ENCODE measurements at places on chromosomes 7 and 10.
A peak's percentile ranks its signal among the peaks of the same experiment; 100 is the strongest.

DNA sequence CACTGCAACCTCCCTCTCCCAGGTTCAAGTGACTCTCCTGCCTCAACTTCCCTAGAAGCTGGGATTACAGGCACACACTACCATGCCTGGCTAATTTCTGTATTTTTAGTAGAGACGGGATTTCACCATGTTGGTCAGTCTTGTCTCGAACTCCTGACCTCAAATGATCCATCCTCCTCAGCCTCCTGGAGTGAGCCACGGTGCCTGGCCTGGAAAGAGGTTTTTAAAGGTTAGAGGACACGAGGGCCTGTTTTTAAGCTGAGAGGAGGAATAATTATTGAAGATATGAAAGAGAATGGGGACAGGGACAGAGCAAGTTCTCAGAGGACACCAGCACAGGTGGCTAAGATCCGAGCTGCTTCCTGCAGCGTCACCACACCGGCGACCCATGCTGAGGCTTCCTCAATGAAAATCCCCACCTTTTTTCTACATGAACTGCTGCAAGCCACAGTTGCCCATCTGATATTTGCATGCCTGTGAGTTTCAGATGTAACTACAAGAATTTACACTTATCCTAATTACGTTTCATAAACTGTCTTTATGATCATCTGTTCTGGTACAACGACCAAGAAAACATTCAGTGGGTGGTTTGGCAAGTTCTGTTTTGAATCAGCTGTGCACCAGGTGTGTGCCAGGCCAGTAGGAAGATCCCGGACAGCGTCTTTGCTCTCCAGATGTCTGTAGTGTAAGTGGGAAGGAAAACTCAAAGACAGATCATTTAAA, 76.0 kb downstream of the HIP1 start:
- DNase-seq = no peak

- DNase-seq = no peak
Observed at GRCh38 chr7:4265676-4266075, 416.4 kb upstream of the FOXK1 start.

DNA sequence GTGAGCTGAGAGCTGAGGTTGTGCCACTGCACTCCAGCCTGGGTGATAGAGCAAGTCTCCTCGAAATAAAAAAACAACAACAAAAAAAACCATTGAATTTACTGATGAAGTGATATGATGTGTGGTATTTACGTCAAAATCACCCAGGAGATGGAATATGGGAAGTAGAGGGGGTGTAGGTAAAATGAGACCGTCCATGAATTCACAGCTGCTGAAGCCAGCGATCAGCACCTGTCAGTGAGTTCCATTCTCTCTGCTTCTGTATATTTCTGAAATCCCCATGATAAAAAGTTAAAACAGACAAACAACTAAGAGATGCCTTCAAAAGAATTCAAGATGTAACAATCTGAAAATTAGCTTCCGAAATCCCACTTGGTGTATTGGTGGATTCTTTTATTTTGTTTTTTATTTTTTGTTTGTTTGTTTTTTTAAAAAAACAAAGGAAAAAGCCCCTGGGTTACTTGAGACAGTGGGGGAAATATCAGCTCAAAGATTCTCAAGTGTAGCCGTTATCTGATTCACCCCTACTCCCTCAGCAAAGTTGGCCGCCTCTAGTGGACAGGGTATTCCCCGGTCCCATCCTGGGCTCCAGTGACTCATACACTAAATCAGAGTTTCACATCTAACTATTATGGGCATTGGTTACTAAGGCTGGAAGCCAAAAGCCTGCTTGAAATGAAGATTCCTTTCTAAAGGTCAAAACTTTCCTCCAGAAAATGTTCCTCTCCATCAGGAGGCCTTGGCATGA, 76.4 kb downstream of the MAP3K8 start:
- DNase-seq = peak; percentile 22

DNA sequence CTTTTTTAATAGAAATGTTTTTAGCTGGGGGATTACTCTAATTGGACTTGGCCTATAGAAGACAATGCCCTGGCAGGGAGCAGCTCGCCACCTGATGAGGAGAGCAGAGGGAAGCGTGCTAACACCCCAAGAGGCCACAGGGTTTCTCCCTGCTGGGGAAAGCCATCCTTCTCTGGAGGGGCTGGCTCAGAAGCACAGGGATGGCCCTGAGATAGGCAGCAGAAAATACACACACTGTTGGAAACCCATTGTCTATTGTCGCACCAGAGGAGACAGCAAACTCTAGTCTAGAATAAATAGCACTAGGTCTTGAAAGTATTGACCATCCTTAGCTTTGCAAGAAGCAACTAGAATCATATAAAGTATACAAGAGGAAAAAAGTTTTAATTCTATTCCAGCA, 5.4 kb downstream of the COBL start:
- no peak for DNase-seq

- no peak for DNase-seq
Observed at GRCh38 chr7:151624246-151624928, 104.7 kb upstream of the RHEB start.

DNA sequence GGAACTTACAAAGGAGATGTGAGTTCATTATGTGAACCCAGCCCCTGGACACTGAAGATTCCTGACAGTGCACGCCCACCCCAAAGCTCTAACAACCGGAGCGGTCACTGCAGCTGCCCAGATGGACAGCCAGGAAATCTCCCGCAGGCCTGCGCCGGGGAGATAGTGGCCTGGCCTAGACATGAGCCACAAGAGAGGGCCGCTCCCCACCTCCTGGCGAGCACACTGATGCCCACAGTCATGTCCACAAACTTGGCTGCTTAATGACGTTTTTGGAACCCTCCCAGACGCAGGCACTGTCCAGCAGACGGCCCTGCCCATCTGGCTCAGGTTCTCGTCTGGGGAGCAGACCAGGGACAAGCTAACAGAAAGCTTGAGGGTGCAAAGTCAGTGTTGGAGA, 34.2 kb downstream of the TCERG1L start:
- no peak for DNase-seq

DNA sequence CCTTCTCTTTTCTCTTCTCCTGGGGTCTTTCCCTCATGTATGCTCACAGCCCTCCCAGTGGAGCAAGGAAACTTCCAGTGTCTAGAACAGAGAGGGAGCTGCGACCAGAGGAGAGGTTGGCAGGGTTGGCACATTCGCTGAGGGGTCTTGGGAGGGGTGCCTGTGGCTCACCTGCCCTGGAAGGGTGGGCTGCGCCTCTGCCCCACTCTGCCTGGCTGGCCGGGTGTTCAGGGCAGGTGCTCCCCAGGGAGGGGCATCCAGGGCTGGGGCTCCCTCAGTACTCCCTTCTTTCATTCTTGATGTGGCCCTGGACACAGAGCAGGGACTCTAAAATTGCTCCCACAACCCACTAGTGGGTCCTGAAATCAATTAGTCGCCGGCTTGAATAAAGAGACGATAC, 16.9 kb downstream of the SHH start:
- no peak for DNase-seq

DNA sequence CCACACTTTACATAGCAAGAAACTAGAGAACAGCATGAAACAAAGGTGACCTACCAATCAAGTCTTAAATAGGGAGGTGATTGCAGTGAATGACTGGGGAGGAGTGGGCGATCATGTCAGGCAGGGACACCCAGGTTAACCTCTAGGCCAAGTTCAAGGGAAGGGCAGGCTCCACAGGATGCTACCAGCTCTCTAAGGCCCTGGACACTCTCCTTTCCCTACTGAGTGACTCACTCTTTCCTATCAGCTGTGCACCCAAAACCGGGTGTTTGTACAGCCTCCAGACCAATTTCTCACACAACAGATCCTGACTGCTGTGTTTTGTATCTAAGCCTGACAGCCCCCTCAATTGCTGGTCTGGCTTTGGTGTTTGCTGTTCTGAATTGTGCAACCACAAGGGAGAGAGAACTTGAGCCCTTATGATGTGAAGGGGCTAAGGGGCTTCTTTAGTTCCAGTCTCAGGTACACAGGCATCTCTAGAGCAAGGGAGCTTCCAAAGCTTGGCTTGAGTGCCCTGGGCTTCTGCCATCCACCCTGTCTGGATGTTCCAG, 107.8 kb downstream of the TBXAS1 start:
- no peak for DNase-seq

DNA sequence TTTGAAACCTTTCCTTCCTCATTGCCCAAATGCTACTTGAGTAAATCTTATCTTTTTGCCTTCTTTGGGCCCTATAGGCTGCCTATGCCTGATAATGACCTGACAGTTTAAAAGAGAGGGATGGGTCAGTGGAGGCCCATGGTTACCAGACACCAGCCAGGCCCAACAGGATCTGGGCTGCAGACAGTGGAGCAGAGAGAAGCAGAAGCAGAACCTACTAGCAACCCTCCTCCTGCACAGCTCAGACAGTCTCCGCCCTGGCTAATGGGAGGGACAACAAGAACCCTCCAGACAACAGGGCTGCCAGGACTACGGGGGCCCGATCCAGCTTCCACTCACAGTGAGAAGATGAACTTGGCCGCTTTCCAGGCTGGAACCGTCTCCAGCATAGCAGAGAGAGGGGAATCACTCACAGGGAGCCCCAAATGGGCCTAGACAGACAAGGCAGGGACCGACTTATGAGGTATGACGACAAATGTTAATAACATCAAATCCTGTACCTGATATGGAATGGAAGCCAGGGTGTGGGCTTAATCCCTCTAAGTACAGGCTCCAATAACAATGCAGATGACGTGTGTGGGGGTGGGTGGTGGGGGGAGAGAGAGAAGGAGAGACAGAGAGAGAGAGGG, 31.7 kb upstream of the DGKI start:
- DNase-seq = no peak

- DNase-seq = no peak
Observed at GRCh38 chr10:69881202-69881601, 79.5 kb downstream of the COL13A1 start.

- no peak for DNase-seq
Observed at GRCh38 chr7:43868681-43869005, 674 bp downstream of the MRPS24 start.

DNA sequence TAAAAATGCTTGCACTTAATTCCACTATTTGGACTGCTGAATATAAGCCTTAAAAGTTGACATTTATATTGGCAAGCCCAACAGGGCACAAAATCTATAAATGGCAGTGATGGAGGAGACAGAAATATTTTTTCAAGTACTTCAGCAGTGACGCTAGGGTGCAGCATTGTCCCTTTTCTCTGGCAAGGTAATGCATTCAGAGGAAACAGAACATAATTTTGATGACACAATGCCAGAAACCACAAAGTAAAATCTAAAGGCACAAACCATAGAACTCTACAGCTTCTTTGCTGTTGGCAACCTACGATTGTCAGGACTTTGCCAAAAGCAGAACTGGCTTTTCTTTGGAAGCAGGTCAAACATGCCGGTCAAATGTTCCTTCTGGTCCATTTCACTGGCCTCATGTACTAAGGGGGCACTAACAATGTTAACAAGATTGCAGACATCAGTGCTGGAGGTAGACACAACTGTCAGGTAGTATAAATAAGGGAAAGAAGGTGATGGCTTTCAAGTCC, 30.9 kb upstream of the FAM133B start:
- DNase-seq = peak; percentile 80

DNA sequence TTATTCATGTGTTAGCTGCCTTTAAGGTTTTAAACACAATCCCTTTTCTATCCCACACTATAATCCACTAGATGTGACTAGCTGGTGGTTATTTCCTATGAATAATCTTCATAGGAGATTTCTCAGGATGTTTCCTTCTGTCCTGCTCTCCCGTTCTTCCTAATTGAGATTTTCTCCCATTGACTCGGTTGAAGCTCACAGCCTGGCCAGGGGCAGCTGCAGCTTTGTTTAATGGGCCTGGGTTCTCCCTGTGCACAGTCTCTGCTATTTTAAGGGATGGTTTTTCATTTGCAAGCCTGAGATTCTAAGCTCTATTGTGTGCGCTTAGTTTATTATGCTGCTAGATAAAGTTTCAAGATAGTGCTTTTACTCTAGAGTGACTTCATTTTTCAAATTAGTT, 283.4 kb upstream of the AOAH start:
- no peak for DNase-seq

- DNase-seq = no peak
Observed at GRCh38 chr7:7266257-7266881, 84.0 kb downstream of the C1GALT1 start.

DNA sequence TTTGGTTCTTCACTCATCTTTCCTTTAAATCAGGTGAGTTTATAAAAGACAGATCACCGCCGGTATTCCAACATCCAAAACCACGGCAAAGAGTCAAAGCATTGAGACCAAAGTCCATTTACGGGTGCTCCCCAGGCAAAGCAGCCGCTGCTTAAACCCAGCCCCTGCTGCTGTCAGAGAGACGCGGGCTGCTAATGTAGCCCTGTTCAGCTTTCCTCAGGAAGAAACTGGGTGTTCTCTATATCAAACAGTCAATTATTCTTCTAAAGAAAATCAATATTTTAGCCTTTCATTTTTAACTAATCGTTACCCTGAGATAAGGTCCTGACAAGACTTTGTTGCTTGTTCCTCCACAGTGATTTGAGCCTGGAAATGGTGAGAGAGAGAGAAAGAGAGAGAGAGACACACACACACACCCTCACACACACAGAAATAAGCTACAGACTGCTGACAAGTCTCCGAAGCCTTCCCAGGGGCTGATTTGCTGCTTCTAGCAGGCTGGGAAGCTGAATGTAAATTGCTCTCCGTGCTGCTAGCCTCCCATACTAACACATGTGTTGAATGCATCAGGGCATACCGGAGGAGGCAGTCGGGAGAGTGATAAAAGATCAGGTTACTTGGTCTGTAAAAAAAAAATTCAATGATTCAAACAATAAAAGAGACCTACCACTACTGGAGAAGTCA, 183.0 kb upstream of the ANK3 start:
- peak; percentile 25 for DNase-seq

GRCh38 chr10:3740157-3740871, 44.7 kb downstream of the KLF6 start:
- no peak for DNase-seq

DNA sequence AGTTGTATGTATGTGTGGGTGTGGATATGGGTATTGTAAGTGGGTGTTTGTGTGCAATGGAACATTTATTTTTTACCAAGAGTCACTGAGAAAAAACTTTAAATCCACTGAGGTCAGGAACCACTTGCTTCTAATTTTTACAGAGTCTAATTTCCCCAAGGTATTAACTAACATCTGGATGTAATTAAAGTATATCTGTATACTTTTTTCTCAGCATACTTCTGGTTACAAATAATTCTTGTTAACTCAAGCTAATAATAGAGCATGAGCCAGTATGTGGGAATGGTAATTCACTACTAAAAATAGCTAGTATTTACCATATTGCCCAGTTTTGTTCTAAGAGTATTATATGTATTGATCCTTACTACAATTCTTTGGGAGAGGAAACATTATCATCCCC, 24.6 kb upstream of the STEAP4 start:
- DNase-seq = no peak

- DNase-seq = no peak
Observed at GRCh38 chr10:114308531-114309363, 69.7 kb downstream of the VWA2 start.

- no peak for DNase-seq
Observed at GRCh38 chr10:99654390-99655175, 4.7 kb upstream of the ENTPD7 start.

- no peak for DNase-seq
Observed at GRCh38 chr10:15486404-15486803, 115.3 kb upstream of the FAM171A1 start.

All from activated CD4-positive, alpha-beta T cell treated with anti-CD3 and anti-CD28 coated beads for 4 hours (primary cell).